Forelimb muscle (tissue), 1 donor: ENCODE measurements at places on chromosomes 2 and 18. TPM values are rescaled to one million over a fixed set of nuclear protein-coding genes. Genes with fewer than 3 reads are reported as not detected.

The CFAP221 gene
- polyA plus RNA-seq, result 0.53 TPM

The PLEKHH2 gene
- 7.4 TPM for polyA plus RNA-seq

The AP1S3 gene
- polyA plus RNA-seq, result 0.75 TPM

The METTL4 gene
- polyA plus RNA-seq, result 10.7 TPM

The RASGRP3 gene
- 29.9 TPM for polyA plus RNA-seq

The DTYMK gene
- 24.8 TPM for polyA plus RNA-seq

DNA sequence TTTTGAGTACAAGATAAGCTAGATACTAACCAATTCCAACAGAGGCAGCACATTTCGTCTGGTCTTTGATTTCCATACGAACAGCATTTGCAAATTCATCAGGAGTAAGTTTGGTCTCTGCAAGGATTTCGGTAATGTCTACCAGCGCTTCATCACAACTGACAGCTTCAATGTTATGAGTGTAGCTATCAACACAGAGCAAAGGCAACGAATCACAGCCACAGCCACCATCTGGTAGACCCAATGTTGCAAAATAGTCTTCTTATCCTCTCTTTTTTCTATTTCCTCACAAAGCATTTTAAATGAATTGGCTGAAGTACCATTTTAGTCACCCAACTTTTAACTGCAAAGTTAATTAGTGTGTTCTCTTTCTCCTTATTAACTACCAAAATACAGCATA, 68.3 kb downstream of the REV1 start:
- DNase-seq, result no peak

GRCh38 chr18:48923746-48924629, 26.8 kb downstream of the SMAD7 start:
- no peak for DNase-seq

GRCh38 chr2:189763908-189764661, 1.5 kb upstream of the OSGEPL1 start:
- no peak for DNase-seq

DNA sequence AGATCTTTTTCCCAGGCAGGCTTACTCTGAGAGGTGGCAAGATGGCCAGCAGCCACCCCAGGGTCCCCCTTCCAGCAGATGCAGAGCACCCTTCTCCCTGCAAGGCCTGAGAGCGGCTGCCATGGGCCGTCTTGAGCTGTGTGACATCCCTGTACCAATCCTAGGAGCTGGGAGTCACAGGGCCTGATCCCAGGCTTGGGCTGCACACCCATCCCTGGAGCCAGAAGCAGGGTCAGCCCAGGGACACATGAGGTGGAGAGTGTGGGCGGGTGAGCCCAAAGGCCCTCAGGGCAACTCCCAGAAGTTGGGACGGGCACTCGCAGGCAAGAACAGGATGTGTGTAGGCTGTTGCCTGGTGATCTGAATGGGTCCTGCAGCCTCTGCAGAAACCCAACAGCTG, 40.5 kb downstream of the CROCC2 start:
- no peak for DNase-seq

DNA sequence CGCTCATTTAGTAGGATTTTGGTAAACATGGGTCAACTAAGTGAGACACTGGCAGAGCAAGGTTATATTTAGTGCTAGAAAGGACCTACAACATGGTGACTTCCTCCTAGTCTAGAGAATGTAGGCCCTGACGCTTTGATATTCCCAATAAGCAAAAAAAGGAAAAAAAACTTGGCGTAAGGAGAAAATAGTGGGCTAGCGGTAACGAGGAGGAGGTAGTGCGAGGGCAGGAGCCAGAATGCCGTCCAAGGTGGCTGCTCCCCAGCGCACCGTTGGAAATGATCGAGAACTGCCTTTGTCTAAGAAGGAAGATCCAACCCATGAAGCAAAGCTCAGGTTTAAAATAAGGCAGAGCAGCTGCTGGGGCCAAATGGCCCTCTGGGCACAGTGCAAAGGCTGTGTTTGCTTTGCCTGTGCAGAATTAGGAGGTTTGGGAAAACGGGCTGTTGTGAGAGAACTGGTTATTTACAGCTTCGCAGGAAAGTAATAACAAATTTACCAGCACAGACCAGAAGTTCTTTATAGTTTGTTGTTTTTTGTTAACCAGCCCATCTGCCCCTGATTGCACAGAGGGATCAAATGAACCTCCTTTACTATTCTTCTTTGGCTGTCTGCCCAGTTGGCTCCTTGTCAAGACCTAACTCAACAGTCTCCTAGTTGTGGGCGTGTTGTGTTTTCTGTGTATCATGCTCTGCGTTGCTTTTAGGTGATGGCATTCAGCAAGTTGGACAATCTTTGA, 86.6 kb downstream of the ITGB1BP1 start:
- DNase-seq, result no peak

DNA sequence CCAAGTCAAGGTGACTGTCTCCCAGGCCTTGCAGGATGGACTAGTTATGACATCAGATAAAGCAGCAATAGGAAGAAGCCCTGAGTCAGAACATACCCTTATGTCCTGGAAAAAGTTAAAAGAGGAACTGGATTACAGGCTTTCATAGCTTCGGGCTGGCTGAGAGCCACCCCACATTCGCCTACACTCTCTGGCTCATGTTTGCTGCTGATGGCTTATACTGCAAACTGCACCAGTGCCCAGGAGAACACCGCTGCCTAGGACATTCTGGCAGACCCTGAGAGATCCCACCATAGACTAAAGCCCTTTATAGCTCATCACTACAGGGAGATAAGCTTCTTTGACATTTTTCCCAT, 20.3 kb downstream of the SLC8A1 start:
- no peak for DNase-seq

DNA sequence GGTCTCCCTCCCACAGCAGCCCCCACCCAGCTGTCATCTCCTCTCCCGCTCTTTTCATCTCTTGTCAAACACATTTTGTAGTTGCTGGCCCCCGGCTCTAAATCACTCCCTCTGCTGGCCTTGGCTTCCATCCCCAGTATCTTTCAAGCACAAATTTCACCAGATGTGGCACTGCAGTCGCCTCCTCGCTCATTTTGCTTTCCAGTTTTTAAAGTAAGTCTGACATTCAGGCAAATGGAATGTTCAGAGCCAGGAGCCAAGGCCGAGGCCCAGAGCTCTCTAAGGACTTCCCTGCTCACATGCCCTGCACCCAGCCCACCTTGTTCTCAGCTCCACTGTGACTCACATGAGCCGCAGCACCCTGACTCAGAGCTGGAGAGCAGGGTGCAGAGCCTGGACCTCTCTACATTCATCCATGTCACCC, 158.4 kb downstream of the GALNT14 start:
- no peak for DNase-seq
